T-helper 22 cell (primary cell): ENCODE measurements at places on chromosomes 4 and X.

- no peak for DNase-seq
Measured at GRCh38 chr4:172871381-172871780, 297.2 kb upstream of the GALNT7 start.

DNA sequence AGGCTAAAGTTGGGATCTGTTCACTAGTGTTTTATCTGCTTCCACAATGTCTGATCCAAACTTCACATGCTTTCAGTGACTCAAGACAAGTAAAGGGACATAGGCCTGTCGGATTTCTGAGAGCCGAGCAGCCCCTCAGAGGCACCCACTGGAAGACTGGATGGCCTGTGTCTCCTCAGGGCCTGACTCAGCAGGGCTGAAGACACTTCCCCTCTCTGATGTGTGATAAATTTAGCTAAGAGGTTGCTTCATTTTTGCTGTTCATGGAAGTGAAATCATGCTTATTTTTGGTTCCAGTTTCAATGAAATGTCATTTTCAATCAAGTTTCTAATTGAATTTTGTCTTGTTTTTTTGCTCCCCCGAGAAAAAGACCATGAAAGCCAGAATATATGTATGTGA is 93.7 kb downstream of the MXRA5 start:
- DNase-seq: no peak

- DNase-seq: no peak
Measured at GRCh38 chr4:154686838-154687237, 57.0 kb upstream of the LRAT start.

GRCh38 chr4:147644471-147644870 is 27.3 kb downstream of the TMEM184C start:
- no peak for DNase-seq

- no peak for DNase-seq
Measured at GRCh38 chr4:17347445-17347844, 164.4 kb downstream of the QDPR start.
